Stimulated activated CD8-positive, alpha-beta memory T cell treated with anti-CD3 and anti-CD28 coated beads, Interleukin-7, amount 100 ng/mL, for 24 hours (primary cell): ENCODE measurements at places on chromosomes 6 and 20.

- DNase-seq = no peak
Observed at GRCh38 chr6:145451029-145451428, 284.3 kb downstream of the EPM2A start.

GRCh38 chr6:161254464-161255253, 19.2 kb downstream of the AGPAT4 start:
- DNase-seq = no peak

DNA sequence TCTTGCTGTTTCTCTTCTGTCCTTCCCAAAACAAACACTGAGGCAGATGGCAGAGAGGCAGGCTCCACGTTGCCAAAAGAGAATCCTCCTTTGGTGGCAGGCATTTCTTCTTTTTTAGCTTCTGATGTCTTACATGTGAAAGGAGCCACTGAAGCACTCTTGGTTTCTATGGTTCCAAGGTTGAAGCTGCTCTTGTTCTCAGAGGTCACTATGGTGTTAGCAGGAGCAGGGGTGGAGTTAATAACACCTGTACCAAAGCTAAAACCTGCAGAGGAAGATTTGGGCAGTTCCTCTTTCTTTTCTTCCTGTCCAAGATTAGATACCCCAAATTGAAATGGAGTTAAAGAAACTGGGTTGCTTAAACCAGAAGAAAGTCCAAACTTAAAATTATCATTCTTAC, 28.8 kb downstream of the FAM8A1 start:
- no peak for DNase-seq

GRCh38 chr20:10953437-10953836, 279.6 kb upstream of the JAG1 start:
- no peak for DNase-seq

DNA sequence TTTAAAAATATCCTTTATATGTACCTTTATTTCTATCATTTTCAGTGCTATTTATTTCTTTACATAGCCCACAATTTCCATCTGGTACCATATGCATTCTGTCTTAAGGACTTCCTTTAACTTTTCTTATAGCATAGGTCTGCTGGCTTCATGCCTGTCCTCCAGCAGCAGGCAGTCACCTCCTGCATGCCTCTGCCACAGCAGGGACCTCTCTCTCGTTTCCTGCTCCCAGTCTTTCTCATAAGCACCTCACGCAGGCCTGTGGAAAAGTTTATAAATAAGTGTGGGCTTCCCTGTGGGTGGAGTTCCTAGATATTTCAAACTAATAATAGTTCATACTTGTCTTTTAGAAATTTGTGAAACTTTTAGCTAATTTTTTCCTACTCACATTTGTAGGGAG, 133.9 kb downstream of the KCNQ5 start:
- no peak for DNase-seq

DNA sequence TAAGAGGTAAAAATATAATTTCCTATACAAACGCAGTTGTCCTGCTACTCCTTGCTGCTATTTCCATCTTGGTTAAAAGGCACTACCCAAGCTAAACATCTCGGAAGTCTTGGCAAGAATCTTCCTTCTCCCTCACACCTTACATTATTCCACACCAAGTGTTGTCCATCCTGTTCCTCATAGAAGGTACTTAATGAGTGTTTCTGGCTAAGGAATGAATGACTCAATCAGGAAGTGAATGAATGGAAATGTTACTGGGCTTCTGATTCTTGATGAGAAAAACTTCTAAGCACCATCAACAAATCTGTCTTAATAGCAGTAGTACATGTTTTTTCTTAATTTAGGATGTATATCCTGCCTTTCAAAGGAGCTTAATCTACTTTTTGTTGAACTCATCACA, 40.6 kb upstream of the RSPO3 start:
- no peak for DNase-seq

DNA sequence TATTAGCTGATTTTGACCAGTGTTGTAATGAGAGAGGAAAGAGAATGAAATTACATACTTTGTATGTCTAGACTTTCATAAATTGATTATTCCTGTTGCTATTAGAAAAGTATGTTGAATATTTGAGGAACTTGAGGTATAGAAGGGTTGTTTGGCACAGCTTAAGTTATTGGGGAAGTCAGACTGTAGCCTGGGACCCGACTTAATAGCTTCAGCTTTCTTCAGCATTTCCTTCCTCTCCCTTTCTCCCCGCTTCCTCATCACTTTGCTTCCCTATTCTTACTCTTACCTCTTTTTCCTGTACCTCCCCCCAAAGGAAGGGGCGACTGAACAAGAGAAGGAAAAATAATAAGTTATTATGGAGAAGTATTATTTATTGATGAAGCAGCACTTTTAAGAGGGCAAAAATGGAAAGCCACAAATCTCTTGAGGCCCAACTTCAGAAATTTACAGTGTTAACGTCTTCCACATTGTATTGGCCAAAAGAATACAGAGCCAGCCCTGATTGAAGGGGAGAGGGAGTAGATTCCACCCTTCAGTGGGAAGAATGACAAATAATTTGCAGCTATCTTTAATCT, 7.4 kb downstream of the SENP6 start:
- no peak for DNase-seq

GRCh38 chr6:2563635-2564034, 187.1 kb downstream of the MYLK4 start:
- DNase-seq = no peak

- no peak for DNase-seq
Observed at GRCh38 chr20:52896348-52896747, 75.8 kb upstream of the TSHZ2 start.

DNA sequence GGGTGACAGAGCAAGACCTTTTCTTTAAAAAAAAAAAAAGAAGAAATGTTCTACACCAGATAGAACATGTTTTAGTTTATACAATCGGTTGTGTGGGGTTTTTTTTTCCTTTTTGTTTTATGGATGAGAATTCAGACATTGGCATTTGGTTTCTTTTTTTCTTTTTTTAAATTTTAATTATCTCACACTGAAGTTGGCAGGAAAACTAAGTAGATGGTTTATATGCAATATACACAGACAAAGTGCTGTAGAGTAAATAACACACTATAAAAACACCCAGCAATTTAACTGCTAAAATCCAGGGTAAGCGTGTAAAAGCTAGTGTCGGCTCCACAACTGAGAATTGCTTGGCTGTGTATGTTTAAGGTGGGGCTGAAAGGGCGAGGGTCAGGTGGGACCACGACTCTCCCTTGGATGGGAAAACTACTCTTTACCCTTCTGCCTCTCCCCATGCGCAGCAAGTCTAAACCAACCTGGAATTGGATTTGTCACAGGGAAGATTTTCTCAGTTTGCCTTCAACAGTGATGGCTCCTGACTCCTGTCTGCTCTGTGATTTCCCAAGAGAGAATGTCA, 147.1 kb upstream of the MARCKS start:
- DNase-seq = no peak

GRCh38 chr6:70413992-70414494, 735 bp downstream of the FAM135A start:
- no peak for DNase-seq

DNA sequence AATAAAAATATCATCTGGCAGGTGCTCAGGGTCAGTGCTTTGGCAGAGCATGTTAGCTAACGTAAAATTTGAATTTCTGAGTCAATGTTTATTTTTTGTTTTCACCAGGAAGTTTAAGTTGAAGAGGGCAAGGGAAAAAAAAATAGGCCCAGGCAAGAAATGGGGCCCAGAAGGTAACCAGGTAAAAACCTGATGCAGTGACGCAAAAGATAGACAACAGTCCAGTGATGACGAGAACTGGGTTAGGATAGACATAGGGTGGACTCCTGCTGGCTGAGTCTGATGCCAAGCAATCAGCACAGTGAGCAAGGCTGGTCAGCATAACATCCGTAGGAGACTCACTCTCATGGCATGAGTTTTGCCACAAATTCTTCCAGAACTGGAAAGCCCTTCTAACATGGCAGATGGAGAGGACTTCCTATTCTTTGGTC, 42.2 kb downstream of the ZHX3 start:
- no peak for DNase-seq

- DNase-seq = no peak
Observed at GRCh38 chr6:40520084-40520483, 67.1 kb downstream of the LRFN2 start.

- no peak for DNase-seq
Observed at GRCh38 chr6:136440203-136440602, 110.0 kb downstream of the MAP7 start.

GRCh38 chr6:89200706-89201215, 16.4 kb downstream of the GABRR1 start:
- no peak for DNase-seq

GRCh38 chr20:59566631-59567524, 37.5 kb upstream of the PHACTR3 start:
- no peak for DNase-seq
